Activated CD4-positive, CD25-positive, alpha-beta regulatory T cell treated with anti-CD3 and anti-CD28 coated beads, Interleukin-2, amount 50 U/mL, for 16 hours (primary cell): ENCODE measurements at places on chromosomes 3 and 15.

DNA sequence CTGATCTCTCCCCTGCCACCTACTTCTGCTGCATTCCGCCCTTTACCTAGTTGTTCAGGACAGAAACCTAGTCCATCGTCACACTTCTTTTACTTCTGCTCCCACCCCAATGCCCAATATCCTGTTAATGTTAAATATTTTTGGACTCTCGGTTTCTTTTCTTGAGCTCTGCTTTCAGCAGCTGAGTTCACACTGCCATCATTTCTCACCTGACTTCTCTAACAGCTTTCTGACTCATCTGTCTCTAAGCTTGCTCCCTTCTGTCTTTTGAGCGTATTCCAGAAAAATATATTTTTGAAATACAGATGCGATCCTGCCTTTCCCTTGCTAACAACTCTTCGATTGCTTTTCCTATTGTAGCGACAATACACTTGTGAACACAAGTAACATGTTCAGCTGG, 183.4 kb downstream of the KLHL25 start:
- DNase-seq, result no peak

GRCh38 chr3:11481556-11481955, 162.2 kb downstream of the VGLL4 start:
- DNase-seq, result no peak

DNA sequence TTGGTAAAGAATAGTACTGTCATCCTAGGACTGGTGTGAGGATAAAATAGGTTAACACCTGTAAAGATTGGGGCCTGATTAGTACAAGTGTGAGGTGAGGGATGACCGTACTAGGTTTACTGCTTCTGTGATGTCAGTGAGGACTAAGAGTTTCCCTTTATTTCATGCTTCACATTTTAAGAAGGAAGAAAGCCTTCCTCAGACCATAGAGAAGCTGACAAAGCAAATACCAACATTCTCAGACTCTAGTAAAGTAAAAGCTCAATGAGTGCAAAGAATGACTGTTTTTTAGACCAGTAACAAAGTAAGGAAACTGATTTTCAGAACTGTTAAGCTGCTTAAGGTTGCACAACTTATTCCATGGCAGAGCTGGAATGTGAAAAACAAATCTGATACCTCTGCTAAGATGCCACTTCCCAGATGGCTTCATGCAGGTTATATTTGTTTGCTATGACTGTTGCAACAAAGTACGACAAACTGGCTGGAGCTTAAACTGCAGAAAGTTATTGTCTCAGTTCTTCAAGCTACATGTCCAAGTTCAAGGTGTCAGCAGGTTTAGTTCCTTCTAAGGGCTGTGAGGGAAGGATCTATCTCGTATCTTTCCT, 354.9 kb downstream of the RSL24D1 start:
- no peak for DNase-seq

DNA sequence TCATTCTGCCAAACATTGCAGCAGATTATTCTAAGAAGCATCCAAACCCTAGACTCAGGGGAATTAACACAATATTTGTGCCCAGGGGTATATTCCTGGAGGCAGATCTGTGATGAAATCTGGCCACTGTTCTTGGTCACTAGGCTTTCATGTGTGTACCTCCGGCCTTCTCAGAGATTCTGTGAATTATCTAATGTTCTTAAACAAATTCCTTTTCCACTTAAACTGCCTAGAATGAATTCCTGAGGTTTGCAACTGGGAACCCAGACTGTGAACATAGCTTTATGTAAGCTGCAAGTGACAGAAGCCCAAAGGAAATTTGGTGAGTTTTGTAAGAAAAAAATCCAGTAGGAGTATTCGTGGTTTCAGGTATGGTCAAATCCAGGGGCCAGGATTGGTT, 20.7 kb upstream of the CTNNB1 start:
- no peak for DNase-seq

- no peak for DNase-seq
Observed at GRCh38 chr3:14284694-14285547, 106.3 kb downstream of the LSM3 start.

GRCh38 chr3:106587551-106587950, 718.7 kb upstream of the CBLB start:
- DNase-seq, result no peak
